ENCODE measurements at places on chromosomes 7 and 10. TPM values are rescaled to one million over a fixed set of nuclear protein-coding genes. Genes with fewer than 3 reads are reported as not detected.

The HOGA1 gene
- 0.36 TPM for total RNA-seq

DNA sequence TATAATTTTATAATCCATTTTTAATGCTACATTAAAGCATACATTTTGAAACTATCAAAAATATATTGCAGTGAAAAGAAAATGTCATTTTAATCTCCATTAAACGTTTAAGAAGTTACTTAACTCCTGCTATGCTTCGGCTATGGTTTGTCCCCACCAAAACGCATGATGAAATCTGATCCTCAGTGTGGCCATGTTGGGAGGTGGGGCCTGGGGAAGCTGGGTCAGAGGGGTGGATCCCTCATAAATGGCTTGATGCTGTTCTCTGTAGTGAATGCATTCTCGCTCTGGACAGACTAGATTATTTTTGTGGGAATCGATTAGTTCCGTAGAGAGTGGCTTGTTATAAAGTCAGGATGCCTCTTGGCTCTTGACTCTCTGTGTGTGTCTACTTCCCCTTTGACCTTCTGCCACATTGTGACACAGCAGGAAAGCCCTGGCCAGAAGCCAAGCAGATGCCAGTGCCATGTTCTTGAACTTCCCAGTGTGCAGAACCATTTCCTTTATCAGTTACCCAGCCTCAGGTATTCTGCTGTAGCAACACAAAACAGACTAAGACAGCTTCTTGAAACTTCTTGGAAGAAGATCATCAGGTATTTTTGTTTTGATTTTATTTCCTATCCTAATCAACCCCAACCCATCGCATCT is 77.8 kb downstream of the TCERG1L start:
- no peak for DNase-seq

GRCh38 chr7:91436655-91437054 is 172.4 kb downstream of the FZD1 start:
- no peak for DNase-seq

The GBX1 gene
- not detected for total RNA-seq

The PSD gene
- total RNA-seq = 0.18 TPM

The SEMA4G gene
- total RNA-seq = 24.6 TPM

DNA sequence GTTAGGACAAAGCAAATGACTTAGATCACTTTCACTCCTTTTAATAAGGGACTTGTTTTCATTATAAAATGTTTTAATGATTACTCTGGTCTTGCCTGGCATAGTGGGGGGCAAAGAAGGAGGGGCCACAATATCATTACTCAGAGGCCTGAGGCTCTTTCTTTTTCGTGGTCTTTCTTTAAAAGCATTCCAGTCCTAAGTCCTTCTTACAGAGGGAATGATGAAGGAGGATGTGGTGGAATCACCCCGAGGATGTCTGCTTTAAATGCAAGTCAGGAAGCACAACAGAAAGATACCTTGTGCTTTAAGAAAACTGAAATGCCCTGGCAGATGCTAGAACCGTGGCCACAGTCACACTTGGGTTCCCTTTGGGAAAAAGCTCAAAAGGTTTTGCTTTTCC is 379.1 kb downstream of the INHBA start:
- no peak for DNase-seq

The EGR2 gene
- total RNA-seq = 5.6 TPM

DNA sequence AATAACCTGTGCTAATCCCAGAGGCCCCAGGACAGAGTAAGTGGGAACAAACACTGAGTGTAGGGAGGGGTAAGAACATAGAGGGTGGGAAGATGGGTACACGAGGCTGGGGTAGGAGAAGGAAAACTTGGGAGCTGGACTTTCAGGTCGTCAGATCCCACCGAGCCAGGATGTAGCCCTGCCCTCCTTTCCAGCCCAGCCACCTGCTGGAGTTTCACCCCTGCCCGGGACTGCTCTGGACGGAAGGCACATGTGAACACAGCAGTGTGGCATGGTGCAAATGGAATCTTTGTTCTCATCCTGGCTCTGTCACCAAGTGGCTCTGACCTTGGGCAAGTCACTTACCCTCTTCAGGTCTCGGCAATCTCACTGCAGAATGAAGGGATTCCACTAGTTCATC is 52.8 kb downstream of the PODXL start:
- DNase-seq = no peak

DNA sequence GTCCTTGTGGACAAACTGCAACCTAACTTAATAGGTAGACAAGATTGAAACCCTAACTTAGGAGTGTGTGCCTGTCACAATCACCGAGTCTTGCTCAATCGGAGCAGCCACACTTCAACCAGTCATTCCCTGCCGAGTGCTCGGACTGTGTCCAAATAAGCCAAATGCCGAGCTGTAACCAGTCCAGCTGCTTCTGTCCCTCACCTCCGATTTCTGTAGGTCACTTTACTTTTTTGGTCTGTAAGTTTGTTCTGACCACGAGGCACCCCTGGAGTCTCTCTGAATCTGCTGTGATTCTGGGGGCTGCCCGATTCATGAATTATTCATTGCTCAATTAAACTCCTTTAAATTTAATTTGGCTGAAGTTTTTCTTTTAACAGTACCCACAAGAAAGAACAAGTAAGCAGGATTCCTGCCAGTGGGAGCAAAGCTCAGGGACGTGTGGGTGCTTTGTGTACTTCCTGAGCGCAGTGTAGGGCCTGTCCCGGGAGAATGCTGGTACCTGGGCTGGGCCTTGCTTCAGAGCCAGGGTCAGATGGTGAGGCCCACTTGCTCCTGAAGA is 140.1 kb downstream of the ACTR3B start:
- DNase-seq = peak; percentile 49

DNA sequence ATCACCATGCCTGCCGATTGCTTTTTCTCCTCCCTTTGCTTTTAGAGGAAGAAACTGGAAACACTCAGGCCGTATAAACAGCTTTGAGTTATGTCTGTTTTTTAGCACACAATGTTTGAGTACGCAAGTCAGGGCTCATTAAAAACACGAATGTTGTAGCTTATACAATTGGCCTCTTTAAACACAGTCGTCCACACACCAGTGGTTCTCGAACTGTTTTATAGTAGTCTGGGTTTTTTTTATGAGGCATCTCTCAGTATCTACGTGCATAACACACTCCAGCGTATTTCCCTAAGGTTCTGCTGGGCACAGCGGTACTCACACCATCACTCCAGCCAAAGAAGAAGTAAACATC is 13.4 kb upstream of the CARD11 start:
- DNase-seq = no peak

The CACNA2D1 gene
- not detected for total RNA-seq

DNA sequence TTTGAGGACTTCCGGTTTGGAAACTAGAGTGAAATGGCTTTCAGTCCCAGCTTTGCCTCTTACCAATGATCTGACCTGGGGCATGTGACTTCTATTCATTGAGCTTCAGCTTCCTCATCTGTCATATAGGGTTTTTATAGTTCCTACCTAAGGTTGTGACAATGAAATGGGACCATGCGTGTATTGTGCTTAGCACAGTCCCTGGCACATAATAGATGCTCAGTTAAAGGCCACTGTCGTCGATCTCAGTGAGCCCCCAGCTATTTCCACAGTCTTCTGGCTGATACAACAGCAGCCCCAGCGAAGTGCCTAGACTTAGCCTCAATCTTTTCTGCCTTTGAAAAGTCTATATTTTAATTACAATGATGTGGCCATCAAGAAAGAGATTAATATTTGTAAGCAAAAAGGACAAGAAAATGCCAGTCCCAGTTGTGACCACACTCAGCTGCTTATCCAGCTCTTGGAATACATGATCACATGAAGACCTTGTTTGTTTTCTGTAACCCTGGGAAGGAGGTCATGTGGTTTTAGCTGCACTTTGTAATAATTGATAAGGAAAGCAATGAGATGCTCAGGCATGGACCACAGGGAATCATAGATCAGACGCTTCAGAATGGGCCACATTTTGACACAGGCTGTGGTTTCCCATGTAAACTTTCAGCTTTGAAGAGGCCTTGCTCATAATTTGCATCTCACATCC is 44.6 kb downstream of the VWA2 start:
- no peak for DNase-seq

DNA sequence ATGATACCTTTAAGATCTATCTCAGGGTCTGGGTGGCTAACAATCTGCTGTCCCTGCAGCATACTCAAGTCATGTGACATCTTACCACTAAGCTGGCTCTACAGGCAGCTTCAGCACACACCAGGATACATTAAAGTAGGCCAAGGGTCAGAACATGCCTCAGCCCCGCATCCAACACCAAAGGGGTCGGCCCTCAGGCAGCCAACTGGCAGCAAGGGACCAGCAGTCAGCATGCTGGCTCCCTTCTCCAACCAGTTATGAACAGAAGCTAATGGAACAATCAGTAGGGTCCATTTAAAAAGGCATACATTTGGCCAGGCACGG is 37.1 kb downstream of the FAM53B start:
- no peak for DNase-seq

All from HT-29 (cell line).